Pulmonary artery endothelial cell (primary cell): ENCODE measurements at places on chromosomes 3 and 15. TPM values are rescaled to one million over a fixed set of nuclear protein-coding genes. Genes with fewer than 3 reads are reported as not detected.

- DNase-seq: no peak
Observed at GRCh38 chr3:142725357-142725739, 1.5 kb downstream of the TRPC1 start.

GRCh38 chr15:64634576-64635498 lies 140.6 kb downstream of the RBPMS2 start:
- peak; percentile 8 for DNase-seq

GRCh38 chr15:34297059-34297458 lies 40.5 kb downstream of the SLC12A6 start:
- DNase-seq: no peak

DNA sequence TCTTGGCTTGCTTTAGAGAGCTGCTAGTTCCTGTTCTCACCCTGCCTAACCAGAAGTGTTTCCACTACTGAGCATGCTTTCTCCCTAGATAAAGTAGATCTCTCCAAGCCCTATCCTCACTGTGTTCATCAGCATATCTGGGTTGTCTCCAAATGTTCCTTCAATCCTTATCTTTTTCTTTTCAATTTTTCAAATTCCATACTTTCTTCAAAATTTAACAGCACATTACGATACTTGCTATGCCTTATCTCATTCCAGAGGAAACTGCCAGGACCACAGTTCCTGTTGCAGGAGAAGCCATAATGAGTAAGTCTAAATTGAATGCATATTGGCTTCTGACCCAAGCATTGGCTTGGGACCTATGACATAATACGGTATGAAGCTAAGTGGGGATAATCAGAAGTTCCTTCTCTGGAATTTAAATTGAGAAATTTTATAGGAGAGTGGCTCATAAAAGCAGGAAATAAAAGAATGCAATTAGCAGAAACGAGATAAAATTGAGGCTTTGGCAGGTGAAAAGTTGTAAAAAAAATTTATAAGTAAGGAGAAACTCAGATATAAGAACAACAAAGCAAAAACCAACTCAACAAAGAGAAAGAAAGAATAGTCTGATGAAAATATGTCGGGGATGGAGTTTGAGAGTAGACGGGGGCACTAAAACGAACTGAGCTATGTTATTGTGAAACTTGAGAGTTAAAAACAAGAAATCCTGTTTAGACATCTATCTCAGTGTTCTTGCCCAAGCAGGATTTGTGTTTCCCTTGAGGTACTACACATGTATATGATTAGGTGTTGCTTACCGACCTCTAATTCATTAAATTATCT lies 631.7 kb upstream of the CCDC54 start:
- DNase-seq: peak; percentile 94

The SEC61A1 gene
- total RNA-seq: 248 and 301 TPM in 2 replicates

The EOMES gene
- total RNA-seq: not detected in 2 replicates

The ARF4 gene
- 202 and 214 TPM in 2 replicates for total RNA-seq

The EIF3J gene
- 49.5 and 74.3 TPM in 2 replicates for total RNA-seq

The NME9 gene
- total RNA-seq: not detected in 2 replicates
